ENCODE measurements at places on chromosomes 5 and 9.

DNA sequence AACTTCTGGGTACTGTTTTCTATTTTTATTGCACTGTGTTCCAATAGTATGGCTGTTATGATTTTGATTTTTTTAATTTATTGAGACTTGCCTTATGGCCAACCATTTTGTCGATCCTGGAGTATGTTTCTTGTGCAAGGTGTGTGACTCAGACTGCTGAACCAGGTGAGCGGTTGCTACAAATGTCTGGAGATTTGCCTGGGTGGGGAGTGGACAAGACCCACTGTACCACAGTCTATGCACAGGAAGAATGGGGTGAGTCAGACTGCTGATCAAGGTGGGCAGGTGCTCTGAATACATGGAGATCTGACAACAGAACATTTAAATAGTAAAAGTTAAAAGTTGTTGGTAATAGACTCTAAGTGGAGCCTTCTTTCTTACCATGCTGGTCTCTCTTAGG lies 609.2 kb downstream of the CSNK1G3 start:
- DNase-seq = no peak

- DNase-seq = no peak
Observed at GRCh38 chr5:77984587-77984986, 208.4 kb upstream of the TBCA start.

- peak; percentile 88 for DNase-seq
Observed at GRCh38 chr5:147177125-147177840, 57.5 kb upstream of the STK32A start.

DNA sequence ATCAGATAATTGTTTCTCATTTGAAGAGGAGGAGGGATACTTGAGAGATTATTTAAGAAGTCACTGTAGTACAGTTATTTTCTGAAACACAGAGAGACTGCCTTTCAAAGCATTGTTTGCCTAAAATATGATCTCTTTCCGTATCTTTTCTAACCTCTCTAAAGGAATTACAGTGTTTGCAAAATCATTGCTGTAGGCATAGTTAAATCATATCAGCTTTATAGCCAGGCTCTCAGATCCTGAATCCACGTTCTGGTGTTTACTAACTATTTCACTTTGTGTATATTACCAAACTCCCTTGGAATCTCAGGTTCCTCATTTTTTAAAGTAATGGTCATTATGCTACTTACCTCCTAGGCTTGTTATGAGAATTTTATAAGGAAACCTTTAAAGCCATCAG lies 1151.6 kb upstream of the CDH9 start:
- DNase-seq = no peak

DNA sequence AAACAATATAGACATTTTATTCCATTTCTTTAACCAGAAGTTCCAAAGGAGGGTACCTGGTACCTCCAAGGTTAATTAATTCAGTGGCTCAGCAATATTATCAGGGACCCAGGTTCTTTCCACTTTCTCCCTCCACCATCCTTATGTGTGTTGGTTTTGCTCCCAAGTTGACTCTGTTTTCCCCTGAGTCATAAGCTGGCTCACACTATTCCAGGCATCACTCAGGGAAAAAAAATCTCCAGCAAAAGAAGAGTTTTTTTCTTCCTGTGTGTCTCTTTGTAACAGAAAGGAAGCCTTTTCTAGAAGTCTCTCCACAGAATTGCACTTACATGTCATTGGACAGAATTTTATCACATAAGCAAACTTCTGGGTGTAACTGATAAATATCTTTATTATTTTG lies 31.2 kb upstream of the GALNT10 start:
- DNase-seq = peak; percentile 45

- DNase-seq = no peak
Observed at GRCh38 chr9:99197124-99197630, 24.6 kb downstream of the ALG2 start.

DNA sequence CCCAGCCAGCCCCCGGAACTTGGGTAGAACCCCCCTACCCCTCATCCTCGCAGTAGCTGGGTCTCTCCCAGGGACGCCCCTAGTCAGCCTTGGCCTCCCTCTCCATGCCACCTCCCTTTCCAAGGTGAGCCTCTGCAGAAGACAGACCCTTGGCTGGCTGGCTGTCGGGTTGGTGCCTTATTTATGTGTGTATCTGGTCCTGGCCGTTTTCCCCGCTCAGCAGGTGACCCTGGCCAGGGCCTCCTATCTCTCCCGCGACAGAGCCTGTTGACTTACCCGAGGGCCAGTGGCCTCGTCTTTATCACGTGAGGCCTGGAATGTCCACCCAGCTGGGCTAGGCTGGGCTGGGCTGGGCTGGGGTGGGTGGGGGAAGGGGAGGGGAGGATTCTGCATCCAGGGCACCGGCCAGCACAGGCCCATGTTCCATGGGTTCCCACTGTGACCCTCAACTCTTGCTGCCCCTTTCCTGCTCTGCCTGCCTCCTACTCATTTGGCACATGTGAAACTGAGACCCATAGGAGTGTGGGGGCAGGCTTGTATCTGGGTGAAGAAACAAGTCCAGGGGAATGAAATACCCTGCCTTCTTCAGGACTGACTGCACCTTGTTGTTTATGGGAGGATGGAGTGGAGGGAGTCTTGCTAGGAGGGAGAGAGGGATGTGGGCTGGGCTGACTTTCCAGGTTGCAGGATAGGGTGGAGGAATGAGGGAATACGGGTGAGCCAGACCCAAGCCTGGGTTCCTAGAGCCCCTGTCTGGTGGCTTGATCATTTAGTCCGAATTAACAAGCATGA lies 3.1 kb downstream of the CXXC5 start:
- no peak for DNase-seq

DNA sequence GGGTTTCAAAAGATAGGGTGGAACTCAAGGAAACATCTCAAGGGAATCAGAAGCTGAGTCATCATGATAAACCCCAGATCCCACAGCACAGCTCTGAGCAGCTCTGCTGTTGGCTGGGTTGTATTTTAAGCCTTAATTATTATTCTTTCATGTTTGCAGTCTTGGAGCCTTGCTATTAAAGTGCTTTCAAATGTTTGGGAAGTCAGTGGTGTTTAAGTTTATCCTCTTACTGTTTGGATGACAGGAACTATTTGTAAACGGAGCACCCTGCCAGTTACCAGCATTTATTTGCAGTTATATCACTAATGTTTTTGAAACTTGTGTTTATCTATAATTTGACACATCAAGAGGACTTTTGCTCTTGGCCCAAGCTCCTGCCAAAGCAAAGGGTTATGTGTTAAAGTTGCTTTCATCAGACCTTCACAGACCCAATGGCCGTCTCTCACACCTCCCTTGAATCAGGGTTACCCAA lies 141.1 kb upstream of the SPDL1 start:
- no peak for DNase-seq

DNA sequence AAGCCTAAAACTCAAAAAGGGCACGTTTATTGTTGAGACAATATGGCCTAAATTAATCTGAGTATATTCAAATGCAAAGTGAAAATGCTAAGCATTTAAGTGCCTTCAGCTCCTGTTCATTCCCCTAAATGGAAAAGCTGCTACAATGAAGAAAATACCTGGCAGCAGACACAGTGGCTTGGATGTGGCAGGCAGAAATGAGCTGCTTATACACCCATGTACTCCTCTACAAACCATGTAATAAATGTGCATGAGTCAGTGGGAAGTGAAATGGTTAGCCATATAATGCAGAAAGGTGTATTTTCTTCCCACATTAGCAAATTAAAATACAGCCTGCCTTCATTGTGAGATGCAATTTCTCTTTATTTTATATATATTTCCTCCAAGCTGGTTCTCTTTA lies 859.2 kb upstream of the SEMA6A start:
- no peak for DNase-seq
